ENCODE measurements at places on chromosomes 4 and X.

DNA sequence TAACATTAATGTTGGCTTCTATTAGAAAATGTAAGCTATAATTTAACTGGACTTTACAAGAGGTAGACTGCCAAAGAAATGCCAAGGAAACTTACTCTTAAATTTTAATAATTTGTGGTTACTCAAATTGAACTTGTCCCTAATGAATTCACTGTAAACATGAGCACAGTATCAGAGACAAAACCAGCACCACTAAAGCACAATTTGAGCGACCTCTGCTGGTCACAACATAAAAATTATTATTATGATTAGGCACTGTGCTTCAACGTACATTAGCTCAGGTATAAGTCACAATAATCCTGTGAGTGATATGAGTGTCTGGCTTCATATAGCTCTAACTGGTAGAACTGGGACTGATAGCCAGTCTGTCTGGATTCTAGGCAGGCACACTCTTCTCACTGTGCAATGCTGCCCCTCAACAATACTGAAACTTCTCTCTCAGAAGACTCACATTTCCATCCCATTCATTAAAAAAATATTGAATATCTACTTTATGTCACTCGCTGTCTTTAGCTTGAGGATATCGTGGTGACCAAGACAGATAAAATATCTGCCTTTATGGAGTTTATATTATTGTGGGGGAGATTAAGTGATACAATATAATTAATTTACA lies 8.0 kb downstream of the NUDT6 start:
- DNase-seq = no peak

DNA sequence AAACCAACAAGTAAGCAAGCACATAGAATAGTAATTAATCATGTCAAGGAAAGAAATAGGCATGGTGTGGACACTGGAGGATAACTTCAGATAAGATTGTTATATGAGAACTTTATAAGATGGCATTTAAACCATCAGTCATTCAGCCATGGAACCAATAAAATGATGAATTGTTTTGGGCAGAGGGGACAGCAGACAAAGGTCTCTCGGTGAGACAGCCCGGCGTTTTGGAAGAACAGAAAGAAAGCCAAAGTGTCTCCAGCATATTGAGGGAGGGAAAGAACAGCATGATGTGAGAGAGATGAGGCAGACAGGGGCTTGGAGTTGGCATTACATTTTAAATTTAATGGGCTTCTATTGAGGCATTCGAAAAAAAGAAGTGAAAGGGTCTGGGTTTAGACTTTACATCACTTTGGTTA lies 883 bp upstream of the PPM1K start:
- no peak for DNase-seq

- no peak for DNase-seq
Measured at GRCh38 chr4:6019316-6020263, 1.4 kb upstream of the C4orf50 start.

DNA sequence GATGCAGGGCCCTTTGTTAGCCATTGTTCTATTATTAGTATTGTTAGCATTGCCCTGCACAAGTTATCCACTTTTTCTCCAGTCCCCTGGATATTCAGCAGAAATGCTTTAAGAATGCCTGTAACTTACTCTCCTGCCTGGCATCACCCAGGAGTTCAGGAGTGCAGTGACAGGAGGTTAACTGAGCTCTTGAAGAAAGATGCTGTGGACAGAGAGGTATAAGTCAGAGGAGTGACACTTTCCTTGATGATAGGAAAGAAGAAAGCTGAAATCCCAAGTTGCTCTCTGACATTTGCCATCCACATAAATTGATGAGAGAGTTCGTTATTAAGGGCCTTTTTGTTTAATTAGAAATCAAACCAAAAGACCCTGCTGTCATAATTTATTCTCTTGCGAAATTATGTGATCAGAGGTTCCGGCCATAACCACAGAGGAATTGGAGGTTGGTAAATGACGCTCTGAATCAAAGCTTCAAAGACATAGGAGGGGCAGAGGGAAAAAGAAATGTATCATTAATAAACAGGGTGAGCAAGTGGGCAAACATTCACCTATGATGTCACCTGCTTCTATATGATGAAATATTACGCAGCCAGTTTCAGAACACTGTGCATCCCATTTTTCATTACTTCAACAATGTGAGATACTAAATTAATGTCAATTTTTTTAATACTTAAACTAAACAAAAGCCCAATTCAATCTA lies 230.2 kb upstream of the JADE1 start:
- DNase-seq = no peak

DNA sequence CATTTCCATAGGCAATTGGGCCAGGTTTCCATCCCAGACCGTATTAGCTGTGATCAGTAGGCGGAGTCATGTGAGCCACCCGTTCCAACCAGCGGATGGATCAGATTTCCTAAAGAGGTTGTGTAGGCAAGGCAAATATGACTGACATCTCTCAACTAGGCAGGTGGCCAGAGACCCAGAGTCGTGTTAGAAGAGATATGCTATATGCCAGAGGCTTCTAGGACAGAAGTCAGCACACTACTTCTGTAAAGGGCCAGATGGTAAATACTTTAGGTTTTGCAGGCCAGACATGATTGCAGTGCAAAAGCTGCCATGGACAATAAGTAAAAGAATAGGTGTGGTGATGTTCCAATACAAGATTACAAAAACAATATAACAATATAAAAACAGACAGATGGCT lies 788.4 kb downstream of the RPA4 start:
- no peak for DNase-seq

DNA sequence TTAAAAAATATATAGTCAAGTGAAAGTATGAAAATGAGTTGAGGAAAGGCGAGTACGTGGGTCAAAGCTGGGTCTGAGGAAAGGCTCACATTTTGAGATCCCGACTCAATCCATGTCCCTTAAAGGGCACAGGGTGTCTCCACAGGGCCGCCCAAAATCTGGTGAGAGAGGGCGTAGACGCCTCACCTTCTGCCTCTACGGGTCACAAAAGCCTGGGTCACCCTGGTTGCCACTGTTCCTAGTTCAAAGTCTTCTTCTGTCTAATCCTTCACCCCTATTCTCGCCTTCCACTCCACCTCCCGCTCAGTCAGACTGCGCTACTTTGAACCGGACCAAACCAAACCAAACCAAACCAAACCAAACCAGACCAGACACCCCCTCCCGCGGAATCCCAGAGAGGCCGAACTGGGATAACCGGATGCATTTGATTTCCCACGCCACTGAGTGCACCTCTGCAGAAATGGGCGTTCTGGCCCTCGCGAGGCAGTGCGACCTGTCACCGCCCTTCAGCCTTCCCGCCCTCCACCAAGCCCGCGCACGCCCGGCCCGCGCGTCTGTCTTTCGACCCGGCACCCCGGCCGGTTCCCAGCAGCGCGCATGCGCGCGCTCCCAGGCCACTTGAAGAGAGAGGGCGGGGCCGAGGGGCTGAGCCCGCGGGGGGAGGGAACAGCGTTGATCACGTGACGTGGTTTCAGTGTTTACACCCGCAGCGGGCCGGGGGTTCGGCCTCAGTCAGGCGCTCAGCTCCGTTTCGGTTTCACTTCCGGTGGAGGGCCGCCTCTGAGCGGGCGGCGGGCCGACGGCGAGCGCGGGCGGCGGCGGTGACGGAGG lies at the start of gene FMR1:
TSS of gene FMR1 (plus strand) at position 728 of the 831 bp plus-strand sequence. CDS start 261 bp downstream, outside the sequence.
- DNase-seq = peak; percentile 82

GRCh38 chrX:120514236-120514635 lies 45.1 kb upstream of the LAMP2 start:
- no peak for DNase-seq

- DNase-seq = no peak
Measured at GRCh38 chrX:125193921-125194320, 125.8 kb upstream of the TEX13C start.

- DNase-seq = no peak
Measured at GRCh38 chrX:24838629-24839028, 144.9 kb downstream of the POLA1 start.

GRCh38 chr4:23036503-23036902 lies 343.8 kb downstream of the GBA3 start:
- DNase-seq = no peak
